ENCODE measurements at places on chromosomes 11 and 22.
A peak's percentile ranks its signal among the peaks of the same experiment; 100 is the strongest.

DNA sequence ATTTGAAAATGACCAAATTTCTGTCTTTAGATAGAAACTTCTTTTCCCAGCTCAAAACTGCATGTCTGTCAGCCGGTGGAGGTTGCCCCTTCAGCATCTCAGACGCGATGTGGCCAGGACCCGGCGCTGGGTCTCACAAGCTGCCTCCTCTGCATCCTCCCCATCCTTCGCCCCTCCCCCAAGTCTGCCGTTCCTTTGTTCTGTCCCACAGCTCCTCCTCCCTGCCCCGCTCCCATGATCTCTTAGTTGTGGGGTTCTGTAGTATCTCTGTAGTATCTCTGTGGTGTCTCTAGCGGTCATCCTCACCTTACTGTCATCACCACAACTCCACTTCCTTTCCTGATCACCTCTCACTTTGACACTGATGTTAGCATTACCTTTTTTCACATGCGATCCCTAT, 49.9 kb downstream of the TRAF6 start:
- no peak for DNase-seq

DNA sequence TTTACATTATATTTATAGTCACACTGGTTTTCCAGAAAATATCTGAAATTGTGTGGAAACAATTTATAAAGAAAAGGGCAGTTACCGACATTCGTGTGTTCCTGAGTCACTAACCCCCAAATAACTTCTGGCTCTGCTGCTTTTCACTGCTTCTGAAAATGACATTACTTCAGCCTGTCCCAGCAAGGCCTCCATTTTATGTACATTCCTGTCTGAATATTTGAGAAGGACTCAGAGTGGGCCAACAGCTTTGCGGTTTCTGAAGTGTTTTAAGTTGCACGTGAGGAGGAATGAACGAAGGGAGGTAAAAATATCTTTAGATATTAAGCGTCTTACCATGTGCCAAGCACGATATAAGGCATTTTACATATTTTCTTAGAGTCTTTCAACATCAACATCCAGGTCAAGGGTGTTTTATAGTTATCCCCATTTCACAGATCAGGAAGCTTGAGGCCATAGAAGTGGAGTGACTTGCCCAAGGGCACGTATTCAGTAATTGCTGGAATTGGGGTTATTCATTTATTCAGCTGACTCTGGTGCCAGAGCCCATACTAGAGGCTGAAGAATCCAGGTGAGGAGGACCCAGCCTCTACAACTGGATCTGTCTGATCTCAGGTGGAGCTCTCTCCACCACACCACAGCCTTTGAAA, 30.8 kb upstream of the WNT11 start:
- DNase-seq = no peak

GRCh38 chr11:12604557-12605153, 69.6 kb upstream of the TEAD1 start:
- no peak for DNase-seq

DNA sequence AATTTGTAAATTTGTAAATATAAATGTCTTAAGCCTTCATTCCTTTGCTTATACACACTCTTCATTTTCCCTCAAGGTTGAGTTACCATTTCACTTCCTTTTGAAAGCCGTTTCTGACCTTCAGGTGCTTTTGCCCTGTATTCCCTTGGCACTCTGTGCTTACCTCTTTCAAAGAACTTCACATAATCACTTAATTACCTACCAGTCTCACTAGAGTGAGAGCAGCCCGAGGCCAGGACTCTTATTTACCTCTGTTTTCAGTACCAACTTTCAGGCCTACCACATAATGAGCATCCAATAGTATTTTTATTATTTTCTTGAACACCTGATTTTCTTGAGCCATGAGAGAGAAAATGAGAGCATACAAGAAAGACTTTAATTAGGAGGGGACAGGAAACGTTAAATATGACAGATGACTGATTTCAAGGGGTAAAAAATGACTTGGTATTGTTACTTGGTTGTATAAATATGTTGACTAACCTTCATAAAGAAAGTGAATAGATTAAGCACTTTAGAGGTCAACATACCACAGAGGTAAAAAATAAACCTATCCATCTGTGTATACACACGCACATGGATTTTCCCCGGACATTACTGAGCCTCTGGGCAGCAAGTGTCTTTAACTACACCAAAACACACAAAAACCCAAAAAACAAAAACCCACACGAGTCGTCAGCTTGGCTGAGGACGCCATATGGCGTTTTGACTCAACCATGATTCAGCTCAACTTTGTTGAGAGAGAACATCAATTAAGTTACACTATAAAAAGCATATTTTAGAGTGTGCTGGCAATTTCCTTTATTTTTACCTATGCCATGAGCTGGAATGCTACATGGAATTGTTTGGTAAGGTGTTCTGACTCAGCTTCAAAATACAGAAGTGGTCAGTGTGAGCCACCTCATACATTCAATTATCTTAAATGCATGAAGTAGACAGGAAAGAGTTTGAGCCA, 7.6 kb downstream of the ATXN10 start:
- DNase-seq = no peak

- DNase-seq = peak; percentile 95
Observed at GRCh38 chr11:65873318-65874156, 937 bp upstream of the EFEMP2 start.

DNA sequence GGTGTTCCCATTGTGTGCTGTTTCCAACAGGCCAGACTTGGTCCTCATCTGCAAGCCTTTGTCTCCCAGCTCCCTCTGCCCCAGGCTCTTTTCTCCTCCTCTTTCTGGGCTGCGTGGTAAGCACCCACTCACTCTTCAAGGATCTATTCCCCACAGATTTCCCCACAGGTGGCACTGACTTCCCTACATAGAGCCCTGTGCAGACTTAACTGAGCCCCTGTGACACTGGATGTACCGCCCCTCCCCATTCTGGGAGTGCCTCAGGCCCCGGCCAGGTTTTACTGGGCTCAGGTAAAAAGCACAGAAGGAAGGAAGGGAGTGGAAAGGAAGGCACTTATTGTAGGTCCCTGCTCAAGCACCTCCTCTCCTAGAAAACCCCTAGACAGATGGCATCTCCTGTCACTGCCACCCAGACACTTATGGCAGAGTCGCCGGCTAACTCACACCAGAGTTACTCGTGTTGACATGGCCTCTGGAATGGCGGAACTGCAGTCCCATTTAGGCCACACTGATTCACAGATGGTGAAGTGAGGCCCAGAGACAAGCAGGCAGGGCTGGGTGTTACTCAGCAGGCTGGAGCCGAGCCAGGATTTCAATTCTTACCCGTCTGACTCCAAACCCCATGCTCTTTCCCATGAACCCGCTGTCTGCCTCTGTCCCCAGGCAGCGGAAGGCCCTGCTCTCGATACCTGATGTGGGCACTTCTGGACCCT, 47.2 kb downstream of the LRRC32 start:
- DNase-seq = no peak

- no peak for DNase-seq
Observed at GRCh38 chr11:110584150-110584549, 128.1 kb downstream of the ARHGAP20 start.

- no peak for DNase-seq
Observed at GRCh38 chr11:22479208-22479607, 141.0 kb downstream of the SLC17A6 start.

Data from stimulated activated CD4-positive, alpha-beta T cell treated with anti-CD3 and anti-CD28 coated beads, Interleukin-4, amount 100 ng/mL, for 24 hours (primary cell).